ENCODE measurements at places on chromosomes 11 and 22.

- no peak for DNase-seq
Measured at GRCh38 chr11:86814775-86815174, 14.4 kb downstream of the PRSS23 start.

GRCh38 chr22:40033586-40034380 is 39.0 kb downstream of the FAM83F start:
- DNase-seq: no peak

GRCh38 chr11:36361901-36362391 is 65.9 kb downstream of the PRR5L start:
- no peak for DNase-seq

DNA sequence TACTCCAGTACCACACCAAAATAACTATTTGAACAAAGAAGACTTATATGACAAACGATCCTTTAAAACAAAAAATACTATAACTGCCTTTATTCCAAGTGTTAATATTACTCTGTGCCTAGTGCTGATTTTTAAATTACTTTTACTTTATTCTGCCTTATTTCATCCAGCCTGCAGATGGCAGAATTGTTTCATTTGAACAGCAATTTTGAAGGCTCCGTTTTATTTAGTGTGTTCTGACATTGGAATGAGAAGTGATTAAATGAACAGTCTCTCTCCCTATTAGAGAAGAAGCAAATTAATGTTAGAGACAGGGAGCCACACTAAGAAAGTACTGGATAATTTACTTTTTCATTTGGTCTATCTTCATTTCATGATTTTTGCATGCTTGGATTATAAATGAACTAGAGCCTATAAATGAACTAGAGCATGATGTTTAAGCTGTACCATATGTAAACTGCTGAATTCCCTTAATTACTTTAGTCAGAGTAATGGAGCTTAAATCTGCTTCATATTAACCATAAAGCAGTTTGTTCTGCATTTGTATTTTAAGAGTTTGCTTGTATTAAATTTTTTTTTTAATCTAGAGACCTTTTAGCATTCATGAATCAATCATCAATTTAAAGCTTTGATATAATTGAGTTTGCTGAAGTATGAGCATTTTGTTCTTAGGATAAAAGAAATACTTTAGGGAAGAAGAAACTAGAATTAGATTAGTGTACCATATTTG is 9.8 kb downstream of the PDHX start:
- DNase-seq: peak; percentile 66

GRCh38 chr11:79438631-79439409 is 2.0 kb downstream of the TENM4 start:
- DNase-seq: no peak

GRCh38 chr11:62716816-62717215 is 9.3 kb downstream of the GNG3 start:
- no peak for DNase-seq

DNA sequence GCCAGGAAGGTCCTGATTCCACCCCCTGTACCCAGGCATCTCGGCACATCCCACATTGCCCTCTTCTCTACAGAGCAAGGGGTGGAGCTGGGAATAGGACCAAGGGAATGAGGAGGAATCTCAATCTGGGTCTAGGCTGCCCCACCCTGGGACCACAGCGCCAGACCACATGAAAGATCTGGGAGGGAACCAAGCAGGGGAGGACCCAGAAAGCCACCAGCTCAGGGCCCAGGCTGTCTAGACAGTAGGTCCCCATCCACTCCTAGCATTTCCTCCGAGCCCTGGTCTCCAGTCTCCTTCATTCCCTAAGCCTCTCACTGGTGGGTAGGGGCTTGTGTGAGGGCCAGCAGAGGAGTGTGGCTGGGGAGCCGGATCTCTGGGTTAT is 11.6 kb downstream of the PHLDB1 start:
- DNase-seq: no peak

DNA sequence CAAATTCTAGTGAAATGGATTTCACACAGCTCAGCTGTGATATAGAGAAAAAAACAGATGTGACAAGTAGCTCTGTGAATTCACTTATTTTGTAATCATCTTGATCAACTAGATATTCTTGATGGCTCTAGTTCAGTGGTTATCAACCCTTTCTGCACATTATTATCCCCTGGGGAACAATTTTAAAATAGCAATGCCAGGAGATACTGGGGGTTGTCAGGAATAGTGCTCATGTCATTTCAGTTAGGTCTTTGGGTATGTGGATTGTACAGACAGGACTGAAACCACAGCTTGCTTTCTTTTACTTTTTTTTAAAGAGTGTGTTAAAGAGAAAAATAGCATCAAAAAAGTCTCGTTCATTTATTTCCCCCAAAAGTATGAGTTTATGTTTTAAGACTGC is 269.0 kb upstream of the PDGFD start:
- DNase-seq: no peak

GRCh38 chr11:125987066-125987641 is 41.3 kb downstream of the VSIG10L2 start:
- DNase-seq: no peak

- DNase-seq: no peak
Measured at GRCh38 chr11:36241497-36241896, 47.7 kb downstream of the COMMD9 start.

- DNase-seq: no peak
Measured at GRCh38 chr11:124440608-124441007, 4.9 kb downstream of the OR8B8 start.

- DNase-seq: no peak
Measured at GRCh38 chr11:101296896-101297295, 167.3 kb upstream of the PGR start.

GRCh38 chr11:41868606-41869005 is 409.2 kb upstream of the LRRC4C start:
- DNase-seq: no peak

DNA sequence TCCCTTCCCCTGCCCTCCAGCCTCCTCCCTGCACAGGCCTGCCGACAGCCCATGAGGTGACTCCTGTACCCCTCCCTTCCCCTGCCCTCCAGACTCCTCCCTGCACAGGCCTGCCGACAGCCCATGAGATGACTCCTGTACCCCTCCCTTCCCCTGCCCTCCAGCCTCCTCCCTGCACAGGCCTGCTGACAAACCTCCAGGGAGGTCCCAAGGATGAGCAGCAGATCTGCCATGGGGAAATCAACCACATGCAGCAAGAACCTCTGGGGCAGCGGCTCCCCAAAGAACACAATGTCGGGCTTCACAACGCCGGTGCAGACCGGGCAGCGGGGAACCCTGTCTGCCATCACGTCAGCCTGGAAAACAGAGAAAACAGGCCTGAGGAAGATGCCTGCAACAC is 12.3 kb downstream of the SIRT3 start:
- DNase-seq: no peak

Data from hematopoietic multipotent progenitor cell treated with erythropoietin and hydrocortisone succinate and interleukin-3 and kit ligand, for 17 days (in vitro differentiated cells).